Omental fat pad (tissue), 4 donors: ENCODE measurements at places on chromosomes 4 and X. TPM values are rescaled to one million over a fixed set of nuclear protein-coding genes. Genes with fewer than 3 reads are reported as not detected.

DNA sequence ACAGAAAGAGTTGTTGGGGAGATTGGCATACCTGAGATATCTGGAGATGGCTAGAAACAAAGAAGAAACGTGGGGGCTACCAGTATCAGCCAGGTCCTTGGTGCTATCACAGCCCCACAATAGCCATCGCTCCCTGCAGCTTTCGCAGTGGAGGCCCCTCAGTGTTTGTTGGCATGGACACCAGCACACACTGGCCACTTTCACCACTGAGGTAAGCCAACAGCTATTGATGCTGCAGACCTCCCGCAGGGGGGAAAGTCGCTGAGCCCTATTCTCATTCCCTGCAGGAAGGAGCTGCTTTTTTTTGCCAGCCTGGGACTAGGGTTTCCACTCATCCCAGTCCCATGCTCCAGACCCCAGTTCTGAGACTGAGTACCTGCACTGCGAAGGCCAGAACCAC is 879.2 kb upstream of the IGFBP7 start:
- DNase-seq: no peak

DNA sequence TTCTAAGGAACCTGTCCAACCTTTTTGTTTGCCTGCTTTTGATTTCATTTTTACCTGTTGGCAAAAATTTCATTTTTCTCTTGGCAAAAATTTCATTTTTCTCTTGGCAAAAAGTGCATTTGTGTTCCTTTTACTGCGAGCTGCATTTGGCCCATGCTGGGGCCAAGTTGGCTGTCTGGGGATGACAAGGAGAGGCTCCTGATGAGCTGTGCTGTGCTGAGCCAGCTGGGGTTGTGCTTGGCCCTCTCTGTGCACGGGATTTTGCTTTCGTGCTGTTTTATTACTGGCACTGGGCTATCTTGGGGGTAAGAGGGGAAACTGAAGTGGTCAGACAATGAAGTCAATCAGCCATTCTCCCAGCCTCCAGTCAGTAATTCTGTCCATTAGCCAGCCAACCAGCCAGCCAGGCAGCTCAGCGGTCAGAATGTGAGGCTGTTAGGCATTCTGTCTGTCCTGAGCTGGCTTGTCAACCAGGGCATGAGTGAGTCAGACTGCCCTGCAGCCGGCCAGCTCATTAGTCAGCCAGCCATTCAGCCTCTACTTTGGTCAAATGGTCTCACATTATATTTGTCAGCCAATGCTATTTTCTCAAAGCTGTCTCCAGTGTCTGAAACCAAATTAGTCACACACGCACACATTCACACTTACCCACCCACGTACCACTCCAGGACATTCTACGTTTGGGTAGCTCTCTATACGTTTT is 56.9 kb upstream of the PRPS1 start:
- no peak for DNase-seq

- DNase-seq: no peak
These were observed 169.3 kb downstream of the CEP135 start for GRCh38 chr4:56118055-56118454.

GRCh38 chr4:177119021-177119471 is 190.6 kb upstream of the NEIL3 start:
- DNase-seq: no peak

DNA sequence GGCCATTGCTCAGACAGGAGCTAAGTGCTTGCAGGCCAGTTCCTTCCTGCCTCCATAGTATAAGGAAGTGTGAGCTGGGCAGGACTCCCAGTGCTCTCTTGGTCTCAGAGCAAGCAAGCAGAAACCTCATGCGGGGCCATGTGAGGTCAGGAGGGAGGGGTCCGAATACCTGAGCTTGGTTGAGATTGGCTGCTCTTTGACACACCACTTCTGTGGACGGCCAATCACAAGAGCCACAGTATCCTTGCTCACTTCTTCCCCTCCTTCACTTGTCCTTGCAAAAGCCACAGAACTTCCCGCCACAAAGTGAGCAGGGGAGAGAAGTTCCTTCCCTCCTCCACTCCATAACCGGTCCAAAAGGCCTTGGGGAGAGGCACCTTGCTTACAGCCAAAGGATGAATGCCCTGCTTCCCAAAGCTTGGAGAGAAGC is 56.7 kb downstream of the PRPS1 start:
- DNase-seq: no peak

DNA sequence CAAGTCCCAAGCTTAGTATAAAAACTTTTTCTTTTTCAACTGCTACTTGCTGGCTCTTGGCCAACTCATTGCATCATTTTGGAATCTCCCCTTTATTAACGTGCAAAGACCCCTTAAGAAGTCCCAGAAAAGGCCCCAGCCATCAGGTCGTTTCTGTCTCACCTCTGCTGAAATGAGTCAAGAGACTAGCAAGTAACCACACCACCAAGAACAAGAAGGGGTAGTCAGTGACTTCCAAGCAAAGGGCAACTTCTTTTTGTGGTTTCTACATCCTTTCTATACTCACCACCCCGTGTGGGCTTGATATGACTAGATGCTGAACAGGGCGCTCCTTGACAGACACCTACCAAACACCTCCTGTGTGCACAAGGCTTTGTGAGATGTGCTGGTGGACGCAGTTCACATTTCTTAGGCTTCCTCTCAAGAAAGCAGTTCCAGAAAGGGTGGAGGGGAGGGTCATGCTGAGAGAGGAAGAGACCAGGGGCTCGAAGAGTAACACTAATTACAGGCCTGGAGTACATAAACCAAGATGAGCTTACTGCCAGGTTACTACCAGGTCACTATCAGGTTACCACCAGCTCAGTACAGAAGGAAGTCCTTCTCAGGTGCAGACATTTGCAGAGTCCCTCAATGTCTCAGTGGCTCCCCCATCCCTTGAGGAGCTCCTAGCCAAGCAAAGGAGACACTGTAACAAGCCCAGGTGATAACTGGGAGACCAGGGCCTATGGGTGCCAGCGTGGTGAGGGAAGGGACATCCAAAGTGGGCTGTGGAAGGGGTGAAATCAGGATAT is 19.3 kb downstream of the JAKMIP1 start:
- DNase-seq: no peak

- no peak for DNase-seq
These were observed 105.2 kb downstream of the UCHL1 start for GRCh38 chr4:41361794-41362526.

- no peak for DNase-seq
These were observed 30.2 kb upstream of the FAM9C start for GRCh38 chrX:13074297-13075262.

- DNase-seq: no peak
These were observed 72.3 kb downstream of the NSG1 start for GRCh38 chr4:4459181-4459580.

DNA sequence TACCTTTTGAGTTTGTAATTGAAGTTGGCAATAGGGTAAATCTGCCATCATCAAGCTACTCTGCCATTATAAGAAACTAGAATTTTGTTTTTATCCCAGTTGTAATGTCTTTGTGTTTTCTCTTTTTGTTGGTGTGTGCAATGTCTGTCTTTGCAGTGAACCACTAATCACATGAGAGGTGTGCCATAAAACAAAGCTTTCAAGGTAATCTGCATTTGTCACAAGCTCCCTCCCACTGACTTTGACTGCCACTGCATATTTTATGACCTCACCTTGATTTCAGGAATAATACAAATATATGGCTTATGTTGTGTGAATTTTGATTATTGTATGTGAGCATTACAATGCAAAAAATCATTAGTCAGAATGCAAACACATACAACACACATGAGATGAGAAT is 9.0 kb upstream of the GBA3 start:
- DNase-seq: no peak

DNA sequence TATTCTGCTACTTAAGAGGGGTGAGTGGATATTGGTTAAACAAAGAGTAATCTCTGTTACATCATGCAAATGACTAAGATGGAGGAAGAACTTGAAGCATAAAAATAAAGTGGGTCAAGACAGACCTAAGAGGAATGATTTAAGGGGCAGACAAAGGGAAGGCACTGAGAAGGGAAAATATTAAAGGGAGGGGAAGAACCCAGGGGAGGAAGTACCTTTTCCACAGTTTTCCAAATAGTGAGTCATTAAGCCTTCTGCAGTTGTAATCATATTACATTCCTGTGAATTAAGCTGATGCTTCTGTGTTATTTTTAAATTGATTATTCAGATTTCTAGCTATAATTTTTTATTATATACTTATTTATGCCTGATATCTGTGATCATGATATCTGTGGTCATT is 253.3 kb downstream of the CENPC start:
- DNase-seq: no peak

- DNase-seq: no peak
These were observed 45.5 kb downstream of the FAM9B start for GRCh38 chrX:8988446-8988845.

- DNase-seq: no peak
These were observed 19.8 kb upstream of the HSFX4 start for GRCh38 chrX:149909324-149910177.

DNA sequence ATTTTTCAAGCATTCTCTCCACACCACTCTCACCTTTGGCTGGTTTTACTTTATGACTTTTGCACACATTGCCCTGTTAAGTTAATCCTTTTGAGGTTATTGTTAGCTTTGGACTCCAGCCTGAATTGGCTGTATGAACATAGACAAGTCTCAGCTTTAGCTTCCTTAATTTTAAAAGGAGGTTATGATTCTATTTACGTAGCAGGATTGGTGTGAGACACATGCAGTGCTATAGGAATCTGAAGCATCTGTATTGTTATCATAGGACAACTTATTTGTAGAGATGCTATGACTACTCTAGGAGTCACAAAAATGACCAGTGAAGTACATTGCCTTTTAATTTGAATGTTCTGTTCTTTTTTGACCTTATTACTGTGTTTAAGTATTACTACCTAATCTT is 15.7 kb downstream of the PGAM4 start:
- no peak for DNase-seq

DNA sequence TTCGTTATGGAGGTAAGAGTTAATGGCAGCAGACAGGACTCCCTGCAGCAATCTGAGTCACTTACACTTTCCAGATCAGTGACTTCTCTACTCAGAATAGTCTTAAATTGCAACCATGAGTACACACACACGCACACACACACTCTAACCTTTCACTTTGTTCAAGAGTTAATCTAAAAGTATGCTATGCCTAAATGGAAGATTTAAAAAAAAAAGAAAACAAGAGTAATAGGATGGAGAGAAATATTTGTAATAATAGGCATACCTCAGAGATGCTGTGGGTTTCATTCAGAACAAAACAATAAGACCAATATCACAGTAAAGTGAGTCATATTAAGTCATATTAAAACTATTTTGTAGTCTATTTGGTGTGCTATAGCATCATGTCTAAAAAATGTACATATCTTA is 969.1 kb upstream of the PCDH10 start:
- no peak for DNase-seq

- DNase-seq: no peak
These were observed 2.8 kb downstream of the PCDH19 start for GRCh38 chrX:100407147-100407783.

DNA sequence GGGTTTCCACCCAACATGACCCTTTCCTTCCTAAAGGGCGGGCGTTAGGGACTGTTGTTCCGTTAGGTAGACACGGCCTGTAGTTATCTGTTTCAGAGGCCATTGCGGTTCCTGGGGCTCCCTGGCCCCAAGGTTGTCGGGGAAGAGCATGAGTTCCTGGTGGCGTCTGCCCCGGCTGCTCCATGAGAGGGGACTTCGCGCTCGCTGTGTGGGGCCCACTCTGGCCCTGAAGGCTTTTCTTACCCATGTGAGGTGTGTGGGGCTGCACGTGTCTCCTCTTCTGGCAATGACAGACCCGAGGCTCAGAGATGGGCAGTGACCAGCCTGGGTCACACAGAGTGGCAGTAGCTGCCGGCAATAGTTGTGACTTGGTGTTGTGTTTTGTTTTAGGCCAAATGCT is 9.1 kb downstream of the TADA2B start:
- no peak for DNase-seq

DNA sequence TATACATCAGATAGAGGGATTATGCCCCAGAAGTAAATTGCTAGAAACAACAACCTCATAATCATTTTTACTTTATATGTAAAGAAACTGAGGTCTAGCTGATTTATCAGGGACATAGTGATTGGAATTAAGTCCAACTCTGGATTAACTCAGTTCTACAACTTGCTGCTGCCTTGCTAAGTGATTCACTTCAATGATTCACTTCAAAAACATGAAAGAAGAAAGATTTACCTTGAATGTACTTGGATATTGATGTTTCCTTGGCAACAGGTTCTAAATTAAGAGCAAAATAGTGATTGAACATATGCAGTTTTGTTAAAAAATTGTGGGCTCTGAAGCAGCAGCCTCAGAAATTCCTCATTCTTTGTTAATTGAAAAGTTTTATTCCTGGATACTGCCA is 99.8 kb upstream of the H2AZ1 start:
- DNase-seq: no peak

DNA sequence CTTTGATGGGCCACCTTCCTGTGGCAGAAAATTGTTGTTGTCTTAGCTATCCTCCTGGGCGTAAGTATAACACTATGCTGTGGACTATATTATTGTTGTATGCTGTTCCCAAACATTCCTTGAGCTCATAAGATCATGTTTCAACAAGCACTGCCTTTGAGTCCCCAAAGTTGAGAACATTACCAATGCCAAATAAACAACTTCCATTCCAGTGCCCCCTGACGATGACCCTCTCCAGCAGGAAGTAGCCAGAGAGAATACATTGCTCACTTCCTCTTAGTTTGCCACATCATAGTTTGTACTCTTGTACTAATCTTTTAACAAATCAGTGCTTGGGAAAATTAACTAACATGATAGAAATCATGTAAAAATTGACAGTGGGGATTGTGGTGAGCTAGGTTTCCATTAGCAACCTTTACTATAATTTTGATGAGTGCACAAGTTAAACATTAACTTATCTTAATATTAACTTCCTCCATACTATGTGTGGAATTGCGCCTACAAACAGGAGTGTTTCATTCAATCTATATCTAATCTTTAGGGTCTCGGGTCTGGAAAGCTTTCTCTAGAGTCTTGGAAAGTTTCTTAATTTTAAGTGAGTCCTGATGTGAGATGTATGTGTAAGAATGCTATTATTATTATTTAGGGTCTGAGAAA is 20.3 kb upstream of the DHX15 start:
- DNase-seq: no peak

GRCh38 chr4:61890321-61890720 is 690.2 kb downstream of the ADGRL3 start:
- DNase-seq: no peak

DNA sequence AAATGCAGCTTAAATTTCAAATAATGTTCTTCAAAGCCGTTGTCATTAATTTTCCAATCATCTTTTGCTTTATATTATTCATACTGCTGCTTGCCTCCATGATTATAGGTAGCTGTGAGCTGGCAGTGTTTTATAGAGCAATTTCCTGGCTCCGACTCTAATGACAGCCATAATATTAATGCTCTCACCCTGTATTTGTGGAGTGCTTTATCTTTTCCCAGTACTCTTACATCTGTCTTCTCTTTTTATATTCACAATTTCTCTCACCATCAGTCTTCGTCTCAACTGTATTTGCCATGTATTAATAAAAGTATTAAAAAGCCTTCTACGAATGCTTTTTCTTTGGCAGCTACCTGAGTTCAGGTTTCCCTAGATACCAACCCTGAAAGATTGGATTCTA is 21.0 kb downstream of the ATXN3L start:
- DNase-seq: no peak

GRCh38 chr4:81922313-81922712 is 450.6 kb upstream of the RASGEF1B start:
- no peak for DNase-seq

Gene GAGE12J
- total RNA-seq: not detected

Gene TCEANC
- 3.9 TPM for total RNA-seq

Gene NR3C2
- 11.6 TPM for total RNA-seq

Gene VCX3A
- not detected for total RNA-seq

Gene SCFD2
- 29.6 TPM for total RNA-seq

Gene MAGEB2
- total RNA-seq: not detected

Gene STOX2
- total RNA-seq: 20.8 TPM

Gene ZDHHC15
- total RNA-seq: 1.1 TPM

Gene TMPRSS11A
- not detected for total RNA-seq

Gene PDE5A
- 11.1 TPM for total RNA-seq

Gene PKD2
- total RNA-seq: 86.6 TPM

Gene GABRB1
- total RNA-seq: not detected
